ENCODE measurements at places on chromosomes 3 and 15.
A peak's percentile ranks its signal among the peaks of the same experiment; 100 is the strongest.

GRCh38 chr15:61888074-61888780, 172.0 kb downstream of the VPS13C start:
- DNase-seq, result peak; percentile 23

DNA sequence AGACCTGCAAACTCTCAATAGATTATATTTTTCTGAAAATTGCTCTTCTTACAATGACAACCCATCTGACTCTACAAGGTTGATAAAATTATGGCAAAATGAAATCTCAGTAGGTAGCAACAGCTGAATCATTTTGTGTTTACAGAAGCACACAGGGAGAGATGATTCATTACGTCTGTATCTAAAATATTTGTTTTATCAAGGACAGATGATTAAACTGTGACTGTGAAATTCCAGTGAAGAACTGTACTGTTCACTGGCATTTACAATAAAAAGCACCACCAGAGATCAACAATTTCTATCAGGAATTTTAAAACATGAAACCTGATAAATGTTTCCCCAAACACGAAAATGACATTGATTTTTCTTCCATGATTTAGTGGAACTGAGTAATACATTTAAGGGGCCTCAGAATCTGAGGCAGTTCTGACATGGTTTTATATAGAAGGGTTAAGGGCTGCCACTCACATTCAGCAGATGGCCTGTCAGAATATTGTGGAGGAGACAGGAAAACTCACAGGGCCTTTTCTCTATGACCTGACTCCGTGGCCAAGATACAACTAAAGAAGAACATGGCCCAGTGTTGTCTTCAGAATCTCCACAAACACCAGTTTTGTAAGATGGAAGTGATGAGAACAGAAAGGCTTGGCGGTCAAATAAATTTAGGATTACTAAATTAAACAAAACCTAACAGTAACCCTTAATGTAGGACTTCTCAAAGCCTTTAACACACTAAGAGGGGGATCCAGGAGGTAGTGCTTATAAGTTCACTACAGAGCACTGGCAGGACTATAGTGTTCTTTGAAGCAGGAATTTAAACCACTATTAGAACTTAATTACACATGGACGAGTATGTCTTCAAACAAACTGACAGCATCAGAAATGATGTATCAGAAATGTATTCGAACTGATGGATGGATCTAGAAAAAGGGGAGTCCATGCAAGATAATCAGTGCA, 25.9 kb downstream of the RAD18 start:
- DNase-seq, result peak; percentile 92

GRCh38 chr3:150497956-150498355, 48.3 kb downstream of the SERP1 start:
- peak; percentile 39 for DNase-seq

DNA sequence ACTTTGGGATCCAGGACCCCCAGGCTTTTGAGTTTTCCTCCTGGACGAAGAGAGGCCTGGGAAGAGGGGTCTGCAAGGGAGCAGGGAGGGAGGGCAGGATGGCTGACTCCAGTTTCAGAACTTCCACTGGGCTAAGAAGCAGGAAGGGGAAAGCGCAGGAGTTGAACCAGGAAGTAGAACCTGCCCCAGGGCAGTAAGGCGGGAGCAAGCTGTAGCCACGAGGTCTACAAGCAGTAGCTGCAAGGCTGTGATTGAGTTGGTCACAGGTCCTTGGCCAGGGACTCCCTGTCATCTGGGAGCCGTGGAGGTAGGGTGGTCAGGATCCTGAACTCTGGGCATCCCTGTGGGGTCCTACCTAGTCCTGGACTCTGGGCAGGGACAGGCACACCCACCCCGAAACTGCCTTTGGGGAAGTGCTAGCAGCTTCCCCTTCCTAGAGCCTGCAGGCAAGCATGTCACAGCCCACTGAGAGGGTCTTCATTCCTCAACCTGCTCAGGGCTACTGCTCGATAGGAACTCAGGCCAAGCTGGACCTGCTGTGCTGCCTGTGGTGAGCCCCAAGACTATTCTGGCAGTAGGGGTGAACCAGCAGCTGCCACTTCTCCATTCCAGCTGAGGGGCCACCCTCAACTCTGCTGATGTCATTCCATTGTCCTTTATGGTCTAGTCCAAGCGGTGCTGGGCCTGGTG, 5.8 kb upstream of the GNAI2 start:
- no peak for DNase-seq

- no peak for DNase-seq
Measured at GRCh38 chr3:126490619-126491018, 14.9 kb upstream of the ZXDC start.

GRCh38 chr3:36520241-36521006, 140.1 kb downstream of the STAC start:
- DNase-seq, result no peak

DNA sequence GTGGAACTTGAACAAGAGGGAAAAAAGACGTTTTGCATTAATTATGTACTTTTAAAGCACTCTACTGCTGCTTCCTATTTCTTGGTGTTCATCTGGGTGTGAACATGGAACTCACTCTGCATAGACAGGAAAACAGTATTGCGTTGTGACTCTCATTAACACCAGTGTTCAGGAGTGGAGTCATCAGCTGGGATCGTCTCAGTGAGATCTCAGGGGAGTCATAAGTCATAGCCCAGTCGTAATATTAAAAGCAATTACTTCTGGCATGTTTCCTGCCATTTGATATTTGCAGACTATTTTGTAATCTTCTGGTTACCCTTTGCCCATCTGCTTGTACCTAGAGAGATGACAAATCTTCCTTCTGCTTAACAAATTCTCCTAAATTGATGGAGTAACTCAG, 462.0 kb upstream of the ATP11B start:
- DNase-seq, result no peak
